ENCODE measurements at places on chromosomes 3 and 15.
A peak's percentile ranks its signal among the peaks of the same experiment; 100 is the strongest.

DNA sequence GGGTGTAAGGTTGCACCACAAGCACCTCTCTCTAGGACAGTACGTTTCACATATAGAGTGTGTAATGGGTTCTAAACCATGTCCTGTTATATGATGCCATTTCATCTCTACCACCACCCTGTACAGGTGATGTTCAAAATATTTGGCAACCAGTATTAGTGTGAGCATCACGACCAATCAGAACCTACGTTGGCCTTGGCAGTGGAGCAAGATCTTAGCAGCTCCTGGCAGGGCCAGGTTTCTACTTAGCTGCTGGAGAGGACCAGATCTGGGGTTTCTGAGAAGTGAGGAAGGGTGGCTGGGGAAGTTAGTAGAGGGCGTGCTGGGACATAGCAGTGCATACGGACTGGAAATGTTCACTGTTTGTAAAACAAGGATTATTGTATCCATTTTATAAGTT is 23.1 kb upstream of the MITF start:
- DNase-seq: no peak

DNA sequence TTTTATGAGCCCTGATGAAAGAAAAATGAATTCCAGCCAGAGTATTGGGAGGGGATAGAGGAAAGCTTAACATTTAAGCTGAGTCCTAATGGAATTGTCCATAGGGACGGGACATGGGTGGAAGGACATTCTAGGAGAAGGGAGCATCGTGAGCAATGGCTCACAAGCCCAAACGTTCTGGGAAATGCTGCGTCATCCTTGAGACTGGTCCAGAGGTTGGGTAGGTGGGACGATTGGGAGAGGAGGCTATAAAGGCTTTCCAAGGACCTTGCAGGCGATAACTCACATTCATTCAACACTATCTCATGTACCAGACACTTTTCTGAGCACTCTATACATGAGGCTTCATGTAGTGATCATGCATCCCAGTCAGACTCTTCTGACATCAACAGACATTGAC is 237.5 kb downstream of the THSD4 start:
- DNase-seq: no peak

DNA sequence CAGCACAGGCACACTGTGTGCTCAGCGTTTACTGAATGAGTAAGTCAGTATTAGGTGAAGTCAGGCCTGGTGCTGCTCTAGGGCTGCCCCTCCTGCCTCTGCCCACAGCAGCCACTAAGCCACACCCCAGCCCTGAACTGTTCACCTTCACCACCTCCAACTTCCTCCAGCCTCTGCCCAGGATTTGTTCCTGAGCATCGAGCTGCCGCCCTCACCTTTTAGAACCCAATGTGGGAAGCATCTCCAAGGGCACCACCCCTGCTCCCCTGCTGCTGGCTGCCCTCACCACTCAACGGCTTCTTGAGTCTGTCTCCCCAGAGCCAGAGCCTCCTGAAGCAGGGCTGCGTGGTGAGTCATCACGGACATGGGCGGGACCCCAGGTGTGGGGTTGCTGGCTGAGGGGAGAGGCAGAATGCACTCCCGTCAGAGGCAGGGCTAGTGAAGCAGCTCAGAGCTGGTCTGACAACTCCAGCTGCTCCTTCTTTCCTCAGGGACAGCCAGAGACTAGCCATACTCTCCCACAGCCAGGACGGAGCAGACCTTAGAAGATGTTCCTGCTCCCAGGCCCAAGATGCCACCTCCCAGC is 5.8 kb downstream of the HYAL2 start:
- no peak for DNase-seq

DNA sequence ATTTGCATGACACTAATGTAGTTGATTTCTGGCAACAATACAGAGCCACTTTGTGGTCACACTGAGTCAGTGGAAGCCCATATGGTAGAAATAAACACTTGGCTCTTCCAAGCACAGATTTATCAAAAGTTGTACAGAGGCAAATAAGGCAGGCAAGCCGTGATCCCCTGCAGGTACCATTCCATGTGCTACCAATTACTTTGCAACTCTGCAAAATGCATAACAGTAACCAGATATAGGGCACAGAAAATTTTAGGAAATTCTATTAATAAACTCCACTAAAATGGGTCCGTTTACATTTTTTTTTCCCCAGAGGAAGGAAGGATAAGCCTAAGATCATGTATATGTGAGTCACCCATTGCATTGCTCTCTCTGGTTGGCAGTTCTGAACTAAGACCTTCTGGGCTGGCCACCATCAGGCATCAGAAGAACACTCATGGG is 103.1 kb upstream of the PTX3 start:
- no peak for DNase-seq

DNA sequence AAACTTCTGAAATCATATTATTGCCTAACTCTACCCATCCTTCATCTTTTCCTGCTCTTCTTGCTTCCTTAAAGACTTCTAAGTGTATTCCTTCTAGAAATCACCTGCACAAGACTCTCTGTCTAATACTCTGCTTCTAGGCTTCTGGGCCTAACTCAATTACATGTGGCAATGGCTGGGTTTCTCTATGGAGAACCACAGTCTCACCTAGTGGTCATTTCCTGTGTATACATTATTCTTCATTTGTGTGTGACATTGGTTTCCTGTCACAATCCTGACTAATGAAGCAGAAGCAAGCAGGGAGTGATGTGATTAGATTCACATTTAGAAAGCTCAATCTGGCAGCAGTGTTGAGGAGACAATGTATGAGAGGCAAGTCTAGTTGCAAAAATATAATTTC is 16.9 kb upstream of the CLDN1 start:
- DNase-seq: no peak

- no peak for DNase-seq
These were observed 466.0 kb downstream of the NLGN1 start for GRCh38 chr3:173863551-173863950.

- DNase-seq: no peak
These were observed 158.2 kb upstream of the ARHGEF26 start for GRCh38 chr3:153963012-153963411.

DNA sequence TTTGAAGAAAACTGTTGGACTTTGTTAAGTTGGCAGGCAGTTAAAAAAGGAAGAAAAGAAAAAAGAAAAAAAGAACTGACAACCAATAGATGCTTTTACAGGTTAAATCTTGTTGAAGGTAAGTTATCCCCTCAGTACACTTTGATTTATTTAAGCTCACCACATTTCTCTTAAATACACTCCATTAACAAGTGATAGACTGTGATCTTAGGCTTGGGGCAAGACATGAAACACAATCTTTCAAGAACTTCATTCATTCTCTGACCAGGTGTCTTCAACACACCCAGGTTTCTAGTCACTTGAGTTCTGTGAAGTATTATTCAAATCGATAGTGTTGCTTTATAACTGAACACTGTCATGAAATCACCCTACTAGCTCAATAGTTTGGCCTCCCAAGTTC is 751.9 kb downstream of the ROBO1 start:
- no peak for DNase-seq

DNA sequence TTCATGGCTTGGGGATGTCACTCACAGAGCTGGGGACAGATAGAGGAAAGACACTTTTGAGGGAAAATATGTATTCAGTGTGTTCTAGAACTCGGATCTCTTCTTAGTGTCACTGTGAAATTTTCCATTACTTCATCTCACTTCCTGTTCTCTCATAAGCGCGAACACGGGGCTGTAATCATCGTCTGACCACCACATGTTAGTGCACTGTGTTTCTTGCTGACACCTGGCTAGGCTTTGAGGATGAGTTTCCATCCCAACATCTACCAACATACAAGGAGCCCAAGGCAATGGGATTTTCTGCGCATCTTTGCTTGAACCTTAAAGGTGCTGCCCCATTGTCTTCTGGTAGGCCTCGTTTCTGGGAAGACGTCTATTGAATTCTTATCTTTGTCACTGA is 84.0 kb downstream of the LIPC start:
- peak; percentile 39 for DNase-seq

- no peak for DNase-seq
These were observed 323.5 kb downstream of the RORA start for GRCh38 chr15:60905587-60905986.

DNA sequence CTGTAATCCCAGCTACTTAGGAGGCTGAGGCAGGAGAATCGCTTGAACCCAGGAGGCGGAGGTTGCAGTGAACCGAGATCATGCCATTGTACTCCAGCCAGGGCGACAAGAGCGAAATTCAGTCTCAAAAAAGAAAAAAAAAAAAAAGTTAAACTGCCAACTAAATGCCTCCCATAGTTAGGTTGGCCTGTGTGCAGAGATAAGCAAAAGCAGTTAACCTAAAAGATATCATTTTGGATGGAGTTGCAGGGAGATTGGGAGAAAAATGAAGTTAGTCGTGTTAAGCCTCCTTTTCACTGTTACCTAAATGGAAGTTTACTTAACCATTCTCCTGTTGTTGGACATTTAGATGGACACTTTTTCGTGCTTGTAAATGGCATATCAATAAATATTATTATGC is 11.4 kb upstream of the FETUB start:
- DNase-seq: no peak

GRCh38 chr3:154584041-154584440 is 154.1 kb upstream of the GPR149 start:
- DNase-seq: no peak

GRCh38 chr3:23869977-23870662 is 46.7 kb downstream of the NKIRAS1 start:
- no peak for DNase-seq

DNA sequence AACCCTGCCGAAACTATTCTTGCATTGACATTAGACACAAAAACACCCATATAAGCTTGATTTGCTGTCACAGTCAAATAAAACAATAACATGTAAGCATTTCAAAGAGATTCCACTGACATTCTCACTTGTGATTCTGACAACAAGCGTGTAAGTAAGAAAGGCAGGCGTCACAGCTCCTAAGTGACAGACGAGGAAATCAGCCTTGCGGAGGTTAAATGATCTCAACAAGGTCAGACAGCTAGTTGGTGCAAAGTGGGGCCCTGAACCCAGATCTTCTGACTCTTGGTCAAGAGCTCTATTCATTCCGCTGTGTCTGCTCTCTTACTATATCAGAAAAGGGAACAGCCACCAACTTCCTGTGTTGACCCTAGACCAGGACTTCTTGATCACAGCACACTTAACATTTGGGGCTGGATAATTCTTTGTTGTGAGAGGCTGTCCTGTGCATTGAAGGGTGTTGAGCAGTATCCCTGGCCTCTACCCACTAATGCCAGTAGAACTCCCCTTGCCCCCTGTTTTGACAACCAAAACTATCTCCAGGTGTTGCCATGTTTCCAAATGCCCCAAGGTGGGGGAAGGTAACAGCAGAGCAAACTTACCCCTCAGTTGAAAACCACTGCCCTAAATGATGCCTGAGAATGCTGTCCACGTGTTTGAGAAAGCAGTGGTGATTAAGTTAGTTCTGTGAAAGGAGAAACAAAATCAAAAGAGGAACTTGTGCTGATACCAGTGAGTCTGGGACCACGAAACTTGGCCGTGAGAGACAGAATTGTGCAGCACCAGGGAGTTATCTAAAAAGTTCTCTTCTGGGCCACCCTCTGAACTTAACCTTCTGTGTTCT is 86.1 kb downstream of the LIPC start:
- peak; percentile 59 for DNase-seq

DNA sequence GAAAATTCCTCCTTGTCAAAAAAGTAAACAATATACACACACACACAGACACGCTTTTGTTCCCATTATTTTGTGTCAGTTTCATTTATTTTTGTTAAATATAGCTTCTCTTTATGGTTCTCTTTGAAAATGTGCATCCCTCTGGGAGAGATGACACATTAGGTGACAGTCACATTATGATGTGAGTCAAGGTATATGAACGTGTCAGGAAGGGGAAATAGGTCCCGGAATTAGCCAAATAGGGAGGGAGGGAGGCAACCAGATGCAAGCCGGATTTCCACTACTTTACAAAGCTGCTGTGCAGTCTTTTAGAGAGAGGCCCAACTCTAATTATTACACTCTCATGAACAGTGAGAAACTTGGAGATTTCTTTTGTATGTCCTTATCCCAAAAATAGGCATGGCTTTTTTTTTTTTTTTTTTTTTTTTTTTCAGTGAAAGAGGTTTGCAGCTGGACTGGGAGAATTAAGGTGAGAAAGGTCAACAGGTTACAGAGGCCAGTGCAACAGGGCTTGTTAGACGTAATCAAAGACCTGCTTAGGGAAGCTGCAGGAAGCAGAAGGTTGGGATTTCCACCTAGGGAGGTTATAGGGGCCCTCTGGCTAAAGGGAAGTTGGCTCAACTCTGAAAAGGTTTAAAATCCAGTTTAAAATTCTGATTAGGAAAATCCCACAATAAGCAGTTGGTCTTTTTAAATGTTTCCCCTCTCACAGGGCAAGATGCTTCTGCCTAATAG is 240.5 kb upstream of the UBE2E1 start:
- no peak for DNase-seq

GRCh38 chr3:191390580-191390979 is 60.3 kb upstream of the UTS2B start:
- DNase-seq: no peak

- no peak for DNase-seq
These were observed 43.0 kb downstream of the BOC start for GRCh38 chr3:113254171-113254947.

- no peak for DNase-seq
These were observed 40.5 kb upstream of the PDZRN3 start for GRCh38 chr3:73665286-73665685.

GRCh38 chr3:152285509-152285908 is 16.8 kb downstream of the MBNL1 start:
- DNase-seq: no peak

Data from GM10248 (cell line).